SHP77 (cell line): ENCODE measurements at places on chromosomes 4 and X.

GRCh38 chrX:107750263-107750662, 25.3 kb downstream of the TSC22D3 start:
- DNase-seq, result no peak

DNA sequence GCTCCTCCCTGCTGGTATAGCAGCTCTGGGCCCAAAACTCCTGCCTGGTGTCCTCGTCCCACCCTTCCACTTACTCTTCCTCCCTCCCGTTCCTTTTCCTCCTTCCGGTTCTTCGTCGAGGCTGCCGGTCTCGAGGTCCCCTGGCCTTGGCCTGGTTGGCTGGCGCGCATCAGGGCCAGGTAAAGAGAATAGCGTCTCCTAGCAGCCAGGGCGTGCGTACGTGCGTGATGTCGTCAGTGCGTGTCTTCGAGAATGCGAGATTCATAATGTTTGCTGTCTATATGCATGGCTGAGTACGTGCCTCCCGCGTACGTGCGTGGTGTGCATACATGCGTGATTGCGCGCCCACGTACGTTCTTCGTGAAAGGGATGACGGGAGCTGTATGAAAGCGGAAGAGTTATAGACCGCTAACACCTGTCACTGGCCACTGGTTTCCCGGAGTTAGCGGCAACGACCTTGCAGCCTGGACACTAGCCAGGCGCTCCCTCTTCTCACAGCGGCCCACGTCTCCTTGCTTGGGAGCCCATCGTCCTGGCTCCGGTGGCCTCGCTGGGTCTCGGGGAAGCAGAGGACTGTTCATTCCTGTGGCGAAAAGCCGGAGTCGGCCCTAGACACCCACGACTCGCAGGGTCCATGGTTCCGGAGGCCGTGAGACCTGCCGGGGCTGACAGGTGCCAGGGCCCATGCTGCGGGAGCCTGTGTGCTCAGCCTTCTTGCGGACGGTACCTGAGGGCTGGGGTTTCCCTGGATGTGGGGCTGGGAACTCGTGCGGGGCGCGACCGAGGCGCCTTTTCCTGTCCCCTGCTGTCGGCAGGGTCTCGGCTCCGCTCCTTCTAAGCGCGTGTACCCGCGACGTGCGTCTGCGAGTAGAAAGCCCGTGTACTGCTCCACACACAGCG, at the start of gene EOLA1:
EOLA1 (plus strand) TSS at position 392 of the 900 bp plus-strand sequence. CDS start 4,619 bp downstream, outside the sequence.
- peak; percentile 86 for DNase-seq

GRCh38 chr4:120796271-120796670, 126.3 kb downstream of the PRDM5 start:
- DNase-seq, result no peak

- no peak for DNase-seq
These were observed 40.0 kb upstream of the IRF2 start for GRCh38 chr4:184514121-184514988.

DNA sequence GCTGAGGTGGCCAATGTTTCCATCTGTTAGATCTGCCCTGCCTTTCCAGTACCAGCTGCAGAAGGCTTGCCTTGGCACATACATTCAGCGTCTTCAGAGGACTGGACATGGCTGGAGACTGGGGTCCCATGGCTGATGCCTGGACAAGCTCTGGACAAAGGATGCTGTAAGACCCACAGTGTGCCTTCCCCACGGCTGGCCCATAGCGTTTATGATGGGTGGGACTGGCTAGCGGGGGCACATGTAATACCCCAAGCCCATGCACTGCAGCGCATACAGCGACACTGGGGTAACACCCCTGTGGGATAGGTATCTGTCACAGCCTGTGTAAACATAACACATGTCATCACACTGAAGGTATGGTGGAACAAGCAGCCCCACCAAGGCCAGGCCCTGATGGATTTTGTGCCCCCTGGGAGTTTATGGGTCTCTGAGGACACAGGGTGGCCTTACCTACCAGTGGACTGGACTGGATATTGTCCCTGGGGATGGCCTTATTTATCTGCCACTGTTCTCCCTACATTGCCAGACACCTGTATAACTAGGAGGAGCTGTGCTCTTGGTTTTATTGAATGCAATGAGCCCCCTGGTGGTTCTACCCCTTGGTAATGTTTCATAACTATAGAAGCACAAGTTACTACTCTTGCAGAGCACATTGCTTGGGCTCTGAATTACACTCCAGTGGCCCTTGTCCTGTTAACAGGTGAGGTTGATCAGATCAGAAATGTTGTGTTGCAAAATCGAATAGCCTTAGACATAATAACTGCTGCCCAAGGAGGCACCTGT, 34.3 kb upstream of the TACR3 start:
- DNase-seq, result no peak

- DNase-seq, result peak; percentile 71
These were observed 567 bp downstream of the C4orf46 start for GRCh38 chr4:158670975-158671664.

DNA sequence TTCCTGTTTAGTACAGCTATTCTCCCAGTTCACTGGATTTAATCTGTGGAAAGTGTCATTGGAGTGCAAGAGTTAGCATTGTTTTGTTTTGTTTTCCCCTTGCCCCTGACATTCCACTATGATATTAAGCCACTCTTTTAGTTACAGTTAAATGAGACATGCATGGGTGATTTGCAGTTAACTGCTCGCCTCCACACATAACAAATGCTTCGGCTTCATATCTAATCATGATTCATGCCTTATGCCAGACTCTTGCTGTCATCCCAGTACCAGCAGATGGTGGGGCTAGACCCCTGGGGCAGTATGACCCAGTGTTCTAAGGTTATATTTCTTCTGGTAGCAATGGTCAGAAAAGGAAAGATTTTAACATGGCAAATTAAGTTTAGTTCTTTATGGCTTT, 80.1 kb downstream of the RAP1GDS1 start:
- DNase-seq, result no peak

GRCh38 chr4:6926681-6927478, 17.3 kb downstream of the TBC1D14 start:
- no peak for DNase-seq

DNA sequence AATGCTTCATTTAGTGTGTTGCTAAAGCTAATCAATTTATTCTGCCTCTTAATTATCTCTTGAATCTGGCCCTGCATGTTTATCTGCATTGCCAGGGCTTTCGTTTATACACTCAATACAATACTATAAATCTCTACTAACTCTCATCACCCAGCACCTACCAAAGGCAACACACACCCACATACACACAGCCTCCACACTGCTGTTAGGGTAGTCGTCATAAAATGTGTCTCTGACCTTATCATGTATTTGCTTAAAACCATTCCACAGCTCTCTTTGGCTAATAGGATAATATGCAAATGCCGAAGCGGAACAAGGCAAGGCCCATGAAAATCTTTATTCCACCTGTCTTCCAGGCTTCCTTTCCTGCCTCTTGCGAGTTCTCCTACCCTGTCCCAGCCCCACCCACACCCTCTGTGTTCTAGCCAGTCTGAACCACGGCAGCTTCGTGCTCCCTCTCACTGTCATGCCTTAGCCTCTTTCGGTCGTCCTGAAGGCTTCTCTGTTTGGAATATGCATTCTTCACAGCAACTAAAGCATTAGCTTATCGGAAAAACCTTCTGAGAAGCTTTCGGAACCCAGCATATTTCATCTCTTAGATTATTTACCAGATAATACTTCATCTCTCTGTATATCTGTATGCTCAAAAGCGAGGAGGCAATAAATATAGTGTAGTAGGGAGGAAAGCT, 333.5 kb downstream of the TENM3 start:
- DNase-seq, result no peak
